ENCODE measurements at places on chromosomes 12 and 14.

DNA sequence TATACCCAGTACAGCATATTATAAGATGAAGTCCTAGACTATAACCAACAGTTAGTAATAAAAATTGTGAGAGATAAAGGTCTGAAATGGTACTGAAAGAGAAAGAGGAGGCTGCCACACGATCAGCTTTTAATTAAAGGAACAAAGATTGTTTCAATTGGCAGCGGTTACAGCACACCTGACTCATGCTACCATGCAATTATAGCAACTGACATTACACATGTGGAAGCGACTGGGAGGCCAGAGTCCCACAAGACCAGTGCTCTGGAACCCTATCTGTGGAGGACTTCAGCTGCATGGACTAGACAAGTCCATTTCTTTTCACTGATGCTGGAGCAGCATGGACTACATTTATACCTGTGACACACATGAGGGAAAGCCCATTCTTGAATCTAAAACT lies 55.2 kb downstream of the SEL1L start:
- no peak for DNase-seq

GRCh38 chr14:90976101-90976500 lies 84.3 kb downstream of the RPS6KA5 start:
- no peak for DNase-seq

DNA sequence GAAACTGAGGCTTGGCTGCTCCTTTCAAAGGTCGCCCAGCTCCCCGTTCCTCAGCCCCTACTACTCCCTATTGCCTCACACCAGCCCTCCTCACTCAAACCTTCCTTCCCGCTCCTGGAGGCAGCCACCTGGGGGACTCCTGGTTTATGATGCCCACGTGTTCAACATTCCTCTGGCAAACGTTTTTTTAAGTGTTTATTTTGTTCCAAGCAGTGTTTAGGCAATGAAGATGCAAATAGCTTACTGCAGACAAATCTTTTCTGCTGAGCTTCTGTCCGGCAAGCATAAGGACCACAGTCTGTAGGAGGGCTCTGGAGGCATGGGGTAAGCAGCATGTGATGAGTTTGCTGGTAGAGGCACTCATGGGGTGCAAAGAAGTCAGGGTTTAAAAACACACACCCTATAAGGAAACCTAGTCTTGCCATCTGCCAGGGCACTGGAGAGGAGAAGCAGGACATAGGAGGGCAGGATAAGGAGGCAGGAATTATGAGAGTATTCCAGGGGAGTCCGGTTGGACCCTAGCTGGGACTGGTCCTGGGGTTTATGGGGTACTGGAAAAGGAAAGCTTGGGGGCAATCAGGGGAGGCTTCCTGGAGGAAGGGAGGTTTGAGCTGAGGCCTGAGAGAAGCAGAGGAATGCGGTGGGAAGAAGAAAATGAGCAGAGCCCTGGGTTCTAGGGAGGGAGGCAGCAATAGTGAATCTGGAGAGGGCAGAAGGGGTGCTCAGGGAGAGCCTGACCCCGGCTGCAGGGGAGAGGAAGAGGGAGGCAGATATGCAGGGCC lies 123.3 kb downstream of the NCOR2 start:
- DNase-seq: no peak

- no peak for DNase-seq
Observed at GRCh38 chr12:130405332-130405731, 67.6 kb downstream of the PIWIL1 start.

DNA sequence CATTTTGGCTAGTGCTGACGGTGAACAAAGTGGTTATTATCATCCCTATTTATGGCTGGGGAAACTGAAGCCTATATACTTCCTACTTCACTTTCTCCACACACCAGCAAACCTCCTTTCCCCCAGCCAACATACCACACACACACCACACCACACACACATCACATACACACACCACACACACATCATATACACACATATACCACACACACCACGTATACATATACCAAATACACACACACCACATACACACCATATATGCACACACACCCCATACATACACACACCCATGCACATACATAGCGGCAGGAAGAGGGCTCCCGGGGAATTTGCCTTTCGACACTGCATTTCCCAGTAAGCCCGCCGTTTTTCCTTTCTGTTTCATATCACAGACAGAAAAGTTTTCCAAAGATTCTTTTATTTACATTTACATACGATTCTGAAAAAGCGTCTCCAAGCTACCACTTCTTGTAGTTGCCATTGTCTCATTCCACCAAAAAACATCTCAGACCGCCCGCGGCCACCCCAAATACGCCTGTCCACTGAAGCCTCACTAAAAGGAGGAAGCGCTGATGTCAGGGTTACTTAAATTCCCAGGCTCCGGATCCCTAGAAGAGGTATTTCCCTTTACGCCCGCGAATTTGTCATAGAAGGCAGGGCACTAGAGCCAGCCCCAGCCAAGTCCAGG lies 823 bp upstream of the RAB5B start:
- DNase-seq: peak; percentile 52

DNA sequence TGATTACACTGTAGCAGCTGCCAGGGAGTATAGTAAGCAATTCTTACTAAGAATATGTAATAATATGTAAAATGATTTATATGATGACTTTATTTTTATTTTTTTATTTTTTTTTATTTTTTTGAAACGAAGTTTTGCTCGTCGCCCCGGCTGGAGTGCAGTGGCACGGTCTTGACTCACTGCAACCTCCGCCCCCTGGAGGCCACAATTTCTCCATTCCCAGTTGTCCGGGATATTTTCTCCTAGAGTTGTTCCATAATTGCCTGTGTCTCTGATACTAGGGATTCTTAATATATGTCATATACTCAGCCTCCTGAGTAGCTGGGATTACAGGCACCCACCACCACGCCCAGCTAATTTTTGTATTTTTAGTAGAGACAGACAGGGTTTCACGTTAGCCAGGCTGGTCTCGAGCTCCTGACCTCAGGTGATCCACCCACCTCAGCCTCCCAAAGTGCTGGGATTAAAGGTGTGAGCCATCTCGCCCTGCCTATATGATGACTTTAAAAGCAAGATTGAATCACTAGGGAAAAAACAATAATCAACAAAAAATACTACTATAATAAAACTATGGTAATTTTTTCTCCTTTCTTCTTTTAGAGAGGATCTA lies 12.2 kb upstream of the ITPR2 start:
- no peak for DNase-seq

GRCh38 chr12:132148368-132149045 lies 4.2 kb downstream of the NOC4L start:
- no peak for DNase-seq

GRCh38 chr14:33030386-33030785 lies 91.7 kb downstream of the NPAS3 start:
- no peak for DNase-seq

DNA sequence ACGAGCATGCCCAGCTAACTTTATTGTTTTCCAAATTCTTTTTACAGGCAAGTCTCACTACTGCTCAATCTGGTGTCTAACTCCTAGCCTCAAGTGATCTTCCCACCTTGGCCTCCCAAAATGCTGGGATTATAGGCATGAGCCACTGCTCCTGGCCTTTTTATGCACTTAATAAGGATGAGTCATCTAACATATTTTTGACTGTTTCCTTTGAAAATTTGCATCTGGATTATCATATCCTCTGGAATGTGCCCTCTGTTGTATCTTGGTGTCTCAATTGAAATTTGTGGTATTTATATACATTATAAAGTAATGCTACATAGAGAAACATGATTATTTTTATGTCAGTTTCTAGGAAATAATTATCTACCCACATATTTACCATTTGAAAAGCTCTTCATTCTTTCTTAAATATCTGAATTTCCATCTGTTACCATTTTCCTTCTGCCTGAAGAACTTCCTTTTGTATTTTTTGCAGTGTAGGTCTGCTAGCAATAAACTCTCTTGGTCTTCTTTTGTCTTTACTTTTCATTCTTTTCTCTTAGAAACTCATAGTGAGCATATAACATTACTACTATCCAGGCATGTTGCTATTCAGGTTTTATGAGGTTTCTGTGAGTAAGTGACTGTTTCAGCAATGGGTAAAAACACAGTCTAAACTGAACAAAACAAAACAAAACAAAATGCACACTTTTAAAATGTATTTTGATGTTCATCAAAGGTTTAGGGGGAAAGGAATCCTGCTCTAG lies 52.8 kb upstream of the CNOT2 start:
- no peak for DNase-seq

DNA sequence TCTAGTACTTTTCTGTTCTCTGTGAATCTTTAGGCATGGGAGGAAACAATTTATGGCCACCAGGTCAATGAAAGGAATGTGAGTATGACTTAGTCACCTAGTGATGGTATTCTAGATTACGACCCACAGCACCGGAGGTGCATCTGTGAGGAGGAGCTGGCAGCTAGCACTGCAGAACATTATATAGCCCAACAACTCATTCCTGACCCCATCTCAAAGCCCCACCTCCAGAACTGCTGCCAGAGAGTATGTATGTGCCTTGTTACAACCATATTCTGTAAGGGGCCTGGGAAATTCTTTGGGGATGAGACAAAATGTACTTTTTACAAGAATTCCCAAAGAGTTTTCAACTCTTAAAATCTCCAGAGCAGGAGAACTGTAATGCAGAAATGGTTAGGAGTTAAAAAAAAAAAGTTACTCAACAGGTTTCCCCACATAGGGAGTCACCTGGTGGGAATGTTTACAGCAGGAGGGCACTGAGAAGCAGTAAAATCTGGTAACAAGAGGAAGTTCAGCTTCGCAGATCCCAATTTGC lies 34.9 kb upstream of the CERS5 start:
- DNase-seq: no peak

DNA sequence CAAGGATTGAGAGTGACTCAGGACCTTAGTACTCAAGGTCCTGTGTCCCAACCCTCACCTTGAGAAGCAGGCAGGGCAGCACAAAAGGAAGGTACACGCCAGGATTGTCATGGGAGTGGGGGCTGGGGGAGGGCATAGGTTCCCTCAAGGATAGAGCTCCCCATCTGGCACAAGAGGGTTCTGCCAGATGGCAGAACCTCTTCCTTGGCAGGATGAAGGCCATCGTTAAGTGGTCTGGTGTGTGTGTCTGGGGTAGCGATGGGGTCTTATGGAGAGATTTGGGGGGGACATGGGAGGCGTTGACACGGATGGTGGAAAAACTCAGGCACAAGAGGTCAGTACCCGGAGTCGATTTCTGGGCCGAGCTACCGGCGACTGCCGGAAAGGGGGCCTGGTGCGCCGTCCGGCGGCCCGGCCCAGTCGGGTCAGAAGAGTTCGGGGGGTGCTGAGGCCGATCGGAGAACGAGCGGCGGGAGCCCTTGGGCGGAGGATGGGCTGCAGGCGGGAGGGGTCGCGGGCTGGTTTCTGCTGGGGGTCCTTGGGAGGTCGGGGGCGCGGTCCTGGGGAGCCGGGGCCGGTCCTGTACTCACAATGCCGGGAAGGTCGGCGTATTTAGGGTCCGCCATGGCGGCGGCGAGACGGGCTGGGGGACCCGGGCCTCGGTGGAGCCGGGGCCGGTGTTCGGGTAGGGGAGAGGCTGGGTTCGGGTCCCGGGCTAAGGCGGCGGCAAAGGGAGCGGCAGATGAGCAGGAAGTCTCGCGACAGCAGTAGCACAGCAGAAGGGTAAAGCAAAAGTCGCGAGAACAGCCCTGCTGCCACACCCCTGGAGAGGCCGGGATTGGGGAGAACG lies at the start of gene DCTN2:
DCTN2 (minus strand) TSS at position 755 of the 850 bp plus-strand sequence; CDS start at position 626, 129 bp downstream.
- peak; percentile 97 for DNase-seq

GRCh38 chr12:33440477-33440876 lies 858 bp upstream of the SYT10 start:
- no peak for DNase-seq

GRCh38 chr12:72267974-72268373 lies 4.2 kb upstream of the TRHDE start:
- no peak for DNase-seq

DNA sequence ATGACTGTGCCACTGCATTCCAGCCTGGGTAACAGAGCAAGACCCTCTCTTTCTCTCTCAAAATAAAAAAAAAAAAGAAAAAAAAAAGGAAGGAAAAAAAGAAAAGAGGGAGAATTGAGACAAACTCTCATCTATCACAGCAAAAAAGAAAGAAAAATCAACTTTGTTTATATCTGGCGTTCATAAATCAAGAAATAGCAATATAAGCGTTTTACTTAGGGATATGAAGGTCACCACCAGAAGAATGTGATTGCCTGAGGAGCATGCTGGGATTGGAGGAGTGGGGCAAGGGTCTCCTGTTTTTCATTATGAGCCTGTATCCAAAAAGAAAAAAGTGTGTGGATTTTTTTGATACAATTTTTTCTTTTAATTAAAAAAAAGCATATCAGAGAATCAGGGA lies 78.4 kb downstream of the HECTD4 start:
- no peak for DNase-seq

DNA sequence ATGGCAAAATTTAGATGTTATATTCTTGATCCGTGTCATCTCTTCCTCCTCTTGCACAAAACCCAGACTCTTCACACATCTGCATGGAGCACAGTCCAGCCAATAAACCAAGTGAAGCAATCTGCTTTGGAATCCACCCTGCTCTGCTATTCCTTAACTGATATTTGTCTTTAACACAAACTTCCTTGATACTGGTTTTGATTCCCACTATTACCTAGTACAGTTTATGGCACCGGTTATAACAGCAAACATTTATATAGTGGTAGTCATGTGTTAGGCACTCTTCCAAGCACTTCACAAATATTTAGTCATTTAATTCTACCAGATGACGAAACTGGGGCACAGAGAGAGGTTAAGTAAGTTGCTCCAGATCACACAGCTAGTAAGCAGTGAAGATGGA lies 12.5 kb downstream of the STYK1 start:
- no peak for DNase-seq

GRCh38 chr14:92582706-92583452 lies 69.3 kb downstream of the RIN3 start:
- peak; percentile 73 for DNase-seq

DNA sequence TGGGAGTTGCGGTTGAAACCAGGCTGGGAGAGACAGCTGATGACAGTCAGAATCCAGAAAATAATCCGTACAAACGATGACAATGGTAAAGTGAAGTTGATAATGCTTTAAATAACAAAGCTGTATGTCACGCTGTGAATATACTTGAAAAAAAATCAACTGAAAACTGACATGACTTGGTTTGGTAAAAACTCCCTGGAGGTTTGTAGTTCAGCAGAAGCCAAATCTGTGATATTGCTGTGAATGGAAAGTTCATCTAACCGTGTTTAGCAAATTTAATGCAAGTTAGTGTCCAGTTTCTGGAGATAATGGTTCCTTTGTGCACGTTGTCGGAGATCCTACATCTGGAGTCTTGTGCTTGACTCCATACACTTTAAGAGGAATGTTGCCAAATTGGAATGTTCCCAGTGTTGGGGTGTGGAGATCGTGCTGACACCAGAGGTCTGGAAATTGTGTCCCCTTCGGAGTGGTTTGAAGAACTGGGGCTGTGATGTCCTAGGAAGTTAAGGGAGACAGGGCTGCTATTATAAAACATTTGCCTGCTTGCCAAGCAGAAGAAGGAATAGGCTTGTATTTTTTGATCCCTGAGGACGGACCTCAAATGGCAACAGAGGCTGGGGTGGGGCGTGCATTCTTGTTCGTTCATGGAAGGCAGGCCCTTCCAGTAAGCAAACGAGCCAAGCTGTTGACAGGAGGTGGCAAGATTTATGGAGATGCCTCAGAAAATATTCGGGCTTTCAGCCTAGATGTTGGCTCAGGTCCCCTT lies 30.6 kb downstream of the PPFIBP1 start:
- no peak for DNase-seq

Data from MV-4-11 (cell line).